Stimulated activated CD8-positive, alpha-beta memory T cell treated with anti-CD3 and anti-CD28 coated beads, Interleukin-15, amount 100 ng/mL, for 48 hours (primary cell): ENCODE measurements at places on chromosomes 6 and 20.

- no peak for DNase-seq
Observed at GRCh38 chr6:16438718-16439591, 200.6 kb downstream of the GMPR start.

- no peak for DNase-seq
Observed at GRCh38 chr6:22056398-22056797, 240.4 kb downstream of the PRL start.

DNA sequence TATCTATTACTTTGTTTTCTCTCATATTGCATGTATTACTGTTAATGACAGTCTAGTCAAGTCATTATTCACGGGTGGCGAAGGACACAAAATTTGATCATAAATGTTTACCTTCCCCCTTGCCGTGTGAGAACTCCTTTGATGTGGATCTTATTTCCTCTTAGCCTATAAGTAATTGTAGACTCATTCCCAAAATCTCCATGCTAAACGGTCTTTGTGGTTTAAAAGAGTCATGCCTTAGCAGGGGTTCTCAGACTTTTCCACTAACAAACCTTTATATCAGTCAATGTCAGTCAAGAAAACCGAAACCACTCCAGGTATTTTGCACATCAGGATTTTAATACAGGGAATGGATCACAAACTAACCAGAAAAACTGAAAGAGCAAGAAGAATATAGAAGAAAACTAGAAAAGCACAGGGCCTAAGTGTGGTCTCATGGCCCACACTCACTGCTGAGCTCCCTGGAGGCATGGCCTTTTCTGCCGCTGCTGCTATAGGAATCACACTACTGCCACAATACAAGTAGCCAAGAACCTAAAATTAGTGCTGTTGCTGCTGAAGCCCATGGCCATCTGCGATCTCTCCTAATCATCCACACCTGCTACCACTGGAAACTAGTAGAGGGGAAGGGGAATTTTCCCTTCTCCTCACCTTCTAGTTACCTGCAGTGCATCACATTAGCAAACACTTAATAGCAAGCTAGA lies 186.0 kb upstream of the POU3F2 start:
- no peak for DNase-seq

DNA sequence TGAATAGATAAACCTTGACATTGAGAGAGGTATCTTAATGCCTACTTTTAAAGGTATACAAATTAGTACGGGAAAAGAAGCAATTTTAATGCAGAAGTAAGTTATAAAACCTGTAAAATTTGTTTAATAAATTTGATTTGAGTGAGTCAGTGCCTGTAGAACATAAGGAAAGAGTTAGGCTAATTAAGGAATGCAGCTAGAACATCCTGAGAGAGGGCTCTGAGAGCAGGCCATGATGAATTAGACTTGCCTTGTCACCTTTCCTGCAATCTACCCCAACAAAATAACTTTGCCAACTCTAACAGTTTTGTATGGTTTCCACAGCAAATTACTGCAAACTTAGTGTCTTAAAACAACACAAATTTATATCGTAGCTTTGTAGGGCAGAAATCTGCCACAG lies 700.8 kb downstream of the RFPL4B start:
- no peak for DNase-seq

- no peak for DNase-seq
Observed at GRCh38 chr6:170024940-170025339, 265.9 kb downstream of the DLL1 start.

GRCh38 chr6:106964954-106965353 lies 9.6 kb downstream of the CD24 start:
- DNase-seq: no peak

GRCh38 chr6:144515761-144516160 lies 230.6 kb downstream of the UTRN start:
- DNase-seq: no peak

DNA sequence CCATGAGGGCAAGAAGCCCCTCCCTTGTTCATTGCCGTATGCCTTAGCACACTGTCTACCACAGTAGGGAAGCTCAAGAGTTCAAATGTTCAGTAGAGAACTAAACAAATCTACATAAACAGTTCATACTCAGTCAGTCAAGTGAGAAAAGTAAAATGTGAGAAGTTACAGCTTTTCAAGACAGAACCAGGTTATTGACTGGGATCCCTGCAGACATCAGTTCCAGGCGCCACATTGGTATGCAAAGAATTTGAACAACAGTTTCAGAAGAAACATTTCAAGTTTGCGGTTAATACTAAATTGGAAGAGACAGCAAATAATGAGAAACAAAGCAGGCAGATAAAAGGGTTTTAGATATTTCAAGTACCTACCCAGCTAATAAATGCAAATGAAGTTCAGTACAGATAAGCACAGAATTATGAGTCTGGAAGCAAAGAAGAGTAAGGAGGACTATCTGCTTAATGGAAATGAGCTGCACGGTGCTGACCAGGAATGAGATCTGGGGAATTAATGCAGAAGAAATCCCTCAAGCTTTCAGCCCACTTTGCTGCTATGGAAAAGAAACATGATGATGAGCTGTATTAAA lies 246.2 kb downstream of the HACE1 start:
- DNase-seq: no peak

DNA sequence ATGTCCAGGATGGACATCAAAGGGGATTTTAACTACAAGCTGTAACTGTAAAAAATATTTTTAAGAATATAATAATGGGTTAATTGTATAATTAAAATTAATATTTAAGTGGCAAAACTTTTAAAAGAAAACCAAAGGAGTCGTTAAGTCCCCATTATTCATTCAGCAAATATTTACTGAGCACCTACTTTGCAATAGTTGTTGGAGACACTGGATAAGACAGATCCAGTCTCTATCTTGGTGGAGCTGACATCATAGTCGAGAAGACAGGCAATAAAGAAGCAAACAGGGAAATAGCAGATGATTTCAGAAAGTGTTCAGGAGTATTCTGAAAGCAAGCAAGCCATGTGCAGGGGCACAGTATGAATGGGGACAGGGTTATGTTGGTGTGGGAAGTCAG lies 137.0 kb downstream of the CEBPB start:
- no peak for DNase-seq

DNA sequence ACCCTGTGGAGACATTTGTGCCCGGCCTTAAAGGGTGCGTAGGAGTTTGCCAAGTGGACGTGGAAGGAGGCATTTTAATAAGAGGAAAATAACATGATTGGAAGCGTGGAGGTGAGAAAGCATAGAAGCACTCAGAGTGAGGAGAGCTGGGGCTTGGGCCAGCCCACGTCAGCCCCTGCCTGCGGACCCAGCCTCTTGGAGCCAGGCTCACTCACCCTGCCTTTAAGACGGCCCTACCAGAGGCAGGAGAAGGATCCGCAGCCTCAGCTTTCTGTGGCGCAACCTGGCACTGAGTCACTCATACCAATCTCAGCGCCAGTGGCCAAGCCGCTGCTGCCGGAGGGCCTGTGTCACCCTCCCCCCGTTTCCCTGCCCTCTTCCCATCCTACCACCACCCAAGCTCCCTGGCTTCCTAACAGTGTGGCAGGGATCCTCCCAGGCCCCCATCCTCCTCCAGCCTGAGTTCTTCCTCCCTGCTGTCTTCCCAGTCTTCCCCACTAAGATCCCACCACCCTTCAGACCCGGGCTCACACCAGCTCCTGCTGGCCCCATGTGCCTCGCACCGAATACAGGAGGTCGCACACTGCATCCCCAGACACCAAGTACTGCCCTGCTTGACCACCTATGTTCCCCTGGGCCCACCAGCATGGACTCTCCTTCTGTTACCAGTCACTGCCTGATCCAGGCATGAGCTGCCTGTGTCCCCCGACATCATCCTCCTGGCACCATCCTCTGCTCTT lies 285.2 kb downstream of the UST start:
- no peak for DNase-seq

GRCh38 chr6:160031442-160031841 lies 62.6 kb downstream of the IGF2R start:
- DNase-seq: no peak

- DNase-seq: no peak
Observed at GRCh38 chr6:10425975-10426780, 11.3 kb upstream of the TFAP2A start.

- DNase-seq: no peak
Observed at GRCh38 chr6:43823390-43823789, 53.4 kb downstream of the VEGFA start.

- DNase-seq: no peak
Observed at GRCh38 chr20:63794614-63795013, 36.5 kb downstream of the ZBTB46 start.

- DNase-seq: no peak
Observed at GRCh38 chr6:130778946-130779657, 48.1 kb upstream of the SMLR1 start.

GRCh38 chr20:59182401-59183044 lies 18.9 kb downstream of the ZNF831 start:
- DNase-seq: no peak

DNA sequence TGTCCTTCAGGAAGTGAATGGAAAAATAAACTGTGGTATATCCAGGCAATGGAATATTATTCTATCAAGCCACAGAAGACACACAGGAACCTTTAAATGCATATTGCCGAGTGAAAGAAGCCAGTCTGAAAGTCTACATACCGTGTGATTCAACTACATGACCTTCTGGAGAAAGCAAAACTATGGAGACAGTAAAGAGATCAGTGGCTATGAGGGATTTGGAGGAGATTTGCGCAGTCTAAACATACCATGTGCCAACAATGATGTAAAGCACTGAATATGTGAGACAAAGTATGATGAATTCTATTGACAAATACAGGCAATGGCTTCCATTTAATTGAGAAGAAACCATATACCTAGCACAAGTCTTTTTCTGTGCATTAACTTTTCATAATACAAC lies 518.3 kb upstream of the ZNF337 start:
- no peak for DNase-seq

- DNase-seq: no peak
Observed at GRCh38 chr6:147733686-147734085, 225.2 kb downstream of the SAMD5 start.

GRCh38 chr6:33118525-33119123 lies 42.8 kb downstream of the HLA-DPB1 start:
- no peak for DNase-seq

GRCh38 chr6:12884983-12885382 lies 168.4 kb downstream of the PHACTR1 start:
- DNase-seq: no peak

- DNase-seq: no peak
Observed at GRCh38 chr6:36925809-36926208, 28.7 kb upstream of the PI16 start.

GRCh38 chr20:47295129-47295813 lies 61.2 kb downstream of the ZMYND8 start:
- no peak for DNase-seq

GRCh38 chr20:12394786-12395185 lies 477.1 kb downstream of the BTBD3 start:
- DNase-seq: no peak

GRCh38 chr20:5674176-5674660 lies 76.0 kb upstream of the SHLD1 start:
- DNase-seq: no peak

DNA sequence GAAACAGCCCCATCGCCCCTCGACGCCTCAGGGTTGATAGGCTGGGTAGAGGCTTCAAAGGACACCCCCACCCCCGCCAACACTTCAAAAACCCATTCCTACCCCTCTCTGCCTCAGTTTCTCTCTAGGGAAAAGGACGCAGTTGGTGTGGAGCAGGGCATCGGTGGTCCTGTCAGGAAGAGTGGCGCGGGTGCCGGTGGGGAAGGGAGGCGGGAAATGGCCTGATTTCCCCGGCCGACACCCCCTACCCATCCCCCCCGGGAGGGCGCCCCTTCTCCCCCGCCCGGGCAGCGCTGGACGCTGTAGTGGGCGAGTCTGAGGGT lies 367 bp downstream of the NRSN2 start:
- DNase-seq: no peak

DNA sequence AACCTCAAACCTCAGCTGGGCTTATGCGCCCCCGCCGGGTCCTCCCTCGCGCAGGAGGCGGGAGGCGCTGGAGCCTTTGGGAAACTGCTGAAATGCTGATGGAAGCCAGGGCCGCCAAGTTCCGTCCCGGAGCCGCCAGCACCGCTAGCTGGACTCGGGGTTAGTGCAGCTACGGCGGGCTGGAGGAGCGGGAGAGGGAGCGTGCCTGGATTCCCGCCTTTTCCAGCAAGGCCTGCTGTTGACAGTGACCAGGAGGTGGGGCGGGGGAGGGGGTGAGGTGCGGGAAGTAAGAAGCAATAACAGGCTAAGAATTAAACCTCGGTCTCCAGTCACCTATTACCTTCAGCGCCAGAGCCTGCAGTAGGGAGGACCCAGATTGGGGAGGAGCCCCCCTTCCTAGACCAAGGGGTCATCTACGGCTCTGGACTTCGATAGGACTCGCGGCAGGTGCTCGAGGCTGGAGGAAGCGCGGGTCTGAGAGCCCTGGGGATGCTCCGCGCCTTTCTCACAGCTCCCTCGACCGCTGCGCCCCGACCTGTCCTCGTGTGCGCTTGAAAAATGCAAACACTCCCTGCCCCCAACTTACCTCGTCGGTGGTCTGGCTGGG lies 20.5 kb downstream of the COL9A1 start:
- DNase-seq: no peak

GRCh38 chr6:166296035-166296883 lies 11.9 kb downstream of the PRR18 start:
- no peak for DNase-seq

GRCh38 chr6:15796844-15797243 lies 134.0 kb upstream of the DTNBP1 start:
- no peak for DNase-seq

DNA sequence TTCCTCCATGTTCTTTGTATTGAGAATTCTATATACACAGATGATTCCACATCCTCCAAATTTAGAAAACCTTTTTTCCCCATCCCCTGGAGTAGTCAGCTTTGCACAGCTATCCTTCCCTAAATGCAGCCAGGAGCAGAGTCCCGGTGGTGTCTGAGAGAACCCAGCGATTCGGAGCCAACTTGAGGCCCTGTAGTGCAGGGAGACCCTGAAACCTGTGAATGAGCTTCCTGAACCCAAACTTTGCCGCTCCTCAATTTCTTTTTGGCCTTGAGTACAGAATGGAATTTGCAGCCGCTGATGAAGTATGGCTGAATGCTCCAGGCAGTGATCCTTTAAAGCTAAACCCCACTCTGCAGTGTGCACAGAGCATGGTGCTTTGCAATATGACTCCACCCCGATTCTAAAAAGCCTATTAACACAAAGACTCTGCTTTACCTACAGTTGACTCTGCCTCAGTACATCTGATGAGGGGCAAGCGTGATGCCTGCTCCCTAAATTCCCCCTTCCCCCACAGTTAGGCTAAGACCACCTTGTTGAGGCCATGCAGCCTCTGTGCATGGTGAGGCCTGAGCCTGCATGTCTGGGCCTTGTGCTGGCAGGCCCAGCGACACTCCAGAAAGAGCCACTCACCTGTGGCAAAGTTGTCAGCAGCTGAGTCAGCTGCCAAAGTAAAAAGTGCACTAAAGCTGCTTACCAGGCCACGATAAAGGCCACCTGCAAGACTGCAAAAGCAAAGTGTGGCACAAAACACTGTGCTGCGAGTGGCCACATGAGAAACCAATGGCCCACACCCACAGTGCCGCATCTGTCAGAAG lies 82.1 kb downstream of the PLEKHG1 start:
- DNase-seq: no peak

DNA sequence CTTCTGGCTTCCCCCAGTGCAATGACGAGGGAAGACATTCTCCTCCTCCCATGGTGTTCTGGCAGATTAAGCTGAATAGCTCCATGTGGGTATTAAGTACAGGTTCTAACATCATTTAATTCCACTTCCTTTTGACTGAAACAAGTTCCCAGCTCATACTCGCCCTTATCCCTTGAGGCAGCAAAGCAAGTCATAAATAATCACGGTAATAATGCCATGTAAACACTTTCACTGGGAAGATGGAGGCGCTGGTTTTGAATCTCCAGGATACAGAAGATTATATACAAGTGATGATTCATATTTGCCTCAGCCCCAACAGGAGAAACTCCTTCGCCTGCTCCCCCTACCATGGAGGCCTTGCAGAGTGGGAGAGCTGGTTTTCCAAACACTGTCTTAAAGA lies 141.3 kb downstream of the PXDC1 start:
- no peak for DNase-seq
